Tibial artery (tissue), 4 donors: ENCODE measurements at places on chromosomes 4 and X.

- no peak for DNase-seq
These were observed 148.2 kb downstream of the FAM47B start for GRCh38 chrX:35090801-35091200.

GRCh38 chrX:7110821-7111276 is 36.7 kb upstream of the STS start:
- DNase-seq = no peak

DNA sequence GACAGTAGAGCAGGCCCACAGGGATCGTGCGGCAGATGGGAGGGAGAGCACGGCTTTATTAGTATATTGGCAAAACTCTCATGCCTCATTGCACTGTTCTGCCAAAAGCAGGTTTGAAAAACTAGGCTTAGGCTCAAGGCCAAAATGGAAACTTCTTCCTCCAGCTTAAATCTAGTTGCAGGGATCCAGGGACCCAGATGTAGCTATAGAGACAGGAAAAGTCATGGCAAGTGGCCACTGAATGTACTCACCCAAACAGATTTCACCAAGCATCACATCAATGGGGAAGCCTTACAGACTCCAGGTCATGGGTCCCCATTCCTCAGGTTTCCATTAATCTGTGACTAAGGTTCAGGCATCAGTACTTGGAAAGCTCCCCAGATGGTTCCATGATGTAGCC is 149.2 kb downstream of the STK32B start:
- no peak for DNase-seq

DNA sequence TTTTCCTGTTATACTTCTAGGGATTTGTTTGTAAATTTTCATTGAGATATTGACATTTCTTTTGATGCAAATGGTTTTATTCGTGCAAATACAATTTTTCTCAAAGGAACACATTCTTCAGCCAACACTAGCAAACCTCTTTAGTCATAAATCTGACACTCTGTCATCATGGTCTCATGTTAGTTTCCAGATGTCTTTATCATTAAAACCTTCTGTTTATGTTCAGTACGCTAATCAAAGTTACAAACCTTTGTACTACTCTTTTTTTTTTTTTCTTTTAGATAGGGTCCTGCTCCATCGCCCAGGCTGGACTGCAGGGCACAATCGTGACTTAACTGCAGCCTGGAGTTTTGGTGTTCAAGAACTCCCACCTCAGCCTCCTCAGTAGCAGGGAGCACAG is 7.1 kb downstream of the SLC25A31 start:
- no peak for DNase-seq

GRCh38 chr4:76485450-76485849 is 50.4 kb downstream of the SHROOM3 start:
- no peak for DNase-seq

DNA sequence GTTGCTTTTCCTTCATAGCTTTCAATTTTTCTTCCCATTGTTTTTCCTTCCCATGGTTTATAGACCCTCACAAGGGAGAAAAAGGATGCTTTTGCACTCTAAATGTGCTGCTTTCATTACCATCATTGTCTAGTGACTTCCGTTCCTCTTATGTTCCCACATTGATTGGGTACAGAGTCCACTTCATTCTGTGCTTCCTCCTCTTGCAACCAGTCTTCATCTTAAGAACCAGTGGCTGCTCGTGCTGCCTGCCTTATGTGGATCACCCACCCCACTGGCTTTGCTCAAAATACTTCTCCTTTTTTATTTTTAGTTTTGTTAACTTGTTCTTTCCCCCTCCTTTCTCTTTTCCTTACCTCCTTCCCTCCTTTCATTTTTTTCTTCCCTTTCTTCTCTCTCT is 76.5 kb upstream of the BOD1L1 start:
- DNase-seq = no peak

- no peak for DNase-seq
These were observed 86.8 kb upstream of the LSM6 start for GRCh38 chr4:146088690-146089089.

- DNase-seq = no peak
These were observed 80.1 kb downstream of the RTL5 start for GRCh38 chrX:72051589-72051988.

DNA sequence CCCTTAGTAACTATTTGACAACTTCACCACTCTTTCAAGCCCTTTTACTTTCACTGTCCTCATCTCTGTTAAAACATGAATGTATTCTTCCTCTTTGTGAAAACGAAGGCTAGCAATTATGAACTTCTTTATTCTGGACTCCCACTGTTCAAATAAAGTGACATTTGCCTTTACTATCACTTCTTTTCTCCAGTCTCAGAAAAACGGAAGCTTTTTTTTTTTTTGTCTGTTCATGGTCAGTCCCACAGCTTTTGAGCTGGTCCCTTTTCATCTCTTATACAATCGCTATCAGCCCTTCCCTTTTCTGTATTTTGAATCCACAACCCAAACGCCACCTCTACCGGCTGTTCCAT is 327.7 kb downstream of the DKK2 start:
- DNase-seq = no peak

DNA sequence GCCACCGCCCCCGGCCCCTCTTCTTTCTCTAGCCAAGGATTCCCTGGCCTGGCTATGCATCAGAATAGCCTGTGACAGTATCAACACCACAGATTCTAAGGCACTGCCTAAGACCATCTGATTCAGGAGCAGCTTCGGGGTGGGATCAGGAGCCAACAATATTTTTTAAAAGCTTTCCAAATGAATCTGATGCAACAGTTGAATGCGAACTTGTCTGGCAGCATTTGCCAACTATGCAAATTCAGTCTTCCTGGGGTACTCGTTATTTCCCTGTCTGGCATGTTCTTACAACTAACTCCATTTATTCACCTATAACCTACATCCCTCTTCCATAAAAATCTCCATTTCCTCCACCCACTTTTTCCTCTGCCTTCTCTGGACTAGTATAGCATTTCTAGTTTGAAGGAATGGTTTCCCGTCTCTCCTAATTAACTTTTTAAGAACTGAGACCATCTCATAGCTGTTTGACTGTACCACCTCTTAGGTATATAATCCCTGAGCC is 36.2 kb upstream of the UGDH start:
- no peak for DNase-seq

- DNase-seq = no peak
These were observed 13.7 kb upstream of the PIGA start for GRCh38 chrX:15349046-15349445.

DNA sequence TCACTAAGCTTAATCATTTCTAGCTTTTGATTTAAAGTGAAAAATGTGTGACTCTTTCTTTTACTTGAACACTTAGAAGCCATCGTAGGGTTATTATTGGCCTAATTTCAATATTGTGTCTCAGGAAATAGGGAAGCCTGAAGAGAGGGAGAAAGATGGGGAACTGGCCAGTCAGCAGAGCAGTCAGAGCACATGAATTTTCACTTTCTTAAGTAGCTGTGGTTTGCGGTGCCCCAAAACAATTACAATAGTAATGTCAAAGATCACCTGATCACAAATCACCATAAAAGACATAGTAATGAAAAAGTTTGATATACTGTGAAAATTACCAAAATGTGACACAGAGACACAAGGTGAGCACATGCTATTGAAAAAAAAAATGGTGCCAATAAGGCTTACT is 45.5 kb downstream of the CENPC start:
- no peak for DNase-seq

DNA sequence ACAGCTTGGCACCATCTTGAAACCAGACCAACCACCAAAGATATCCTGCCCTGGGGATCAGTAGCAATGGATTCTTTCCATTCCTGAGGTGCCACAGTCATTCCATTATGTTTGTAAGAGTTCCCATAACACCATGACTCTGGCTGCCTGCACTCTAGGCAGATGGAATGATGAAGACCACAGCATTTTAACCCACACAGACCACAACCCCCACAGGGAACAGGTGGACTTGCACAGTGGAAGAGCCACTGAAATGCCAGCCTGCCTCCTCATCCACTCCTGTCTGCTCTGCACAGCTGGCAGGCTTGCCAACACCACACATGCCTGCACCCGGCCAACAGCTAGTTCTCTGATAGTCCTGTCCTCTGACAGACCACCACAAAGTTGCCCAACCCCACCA is 2362.2 kb upstream of the AGA start:
- DNase-seq = no peak

- DNase-seq = no peak
These were observed 30.8 kb upstream of the LRBA start for GRCh38 chr4:151045907-151046306.
